ENCODE measurements at places on chromosomes 2 and 18.

DNA sequence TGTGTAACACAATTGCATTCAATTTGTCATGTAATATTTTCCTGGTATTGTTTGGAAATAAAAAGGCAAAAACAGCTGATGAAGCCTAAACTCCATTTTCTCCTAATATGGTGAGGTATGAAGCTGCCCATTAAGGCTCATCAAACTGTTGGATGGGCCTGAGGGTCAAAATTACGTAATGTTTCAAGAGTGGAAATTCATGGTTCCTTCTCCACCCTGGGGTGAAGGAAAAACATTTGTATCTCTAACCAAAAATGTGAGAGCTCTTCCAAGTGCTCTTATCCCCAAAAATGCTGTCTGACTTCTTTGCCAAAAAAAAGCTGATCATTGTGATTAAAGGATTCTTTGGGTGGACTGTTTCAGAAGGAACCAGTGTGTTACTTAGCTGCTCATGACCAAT lies 91.8 kb downstream of the ARHGAP28 start:
- DNase-seq: no peak

GRCh38 chr2:66390811-66391210 lies 44.1 kb upstream of the MEIS1 start:
- DNase-seq: no peak

DNA sequence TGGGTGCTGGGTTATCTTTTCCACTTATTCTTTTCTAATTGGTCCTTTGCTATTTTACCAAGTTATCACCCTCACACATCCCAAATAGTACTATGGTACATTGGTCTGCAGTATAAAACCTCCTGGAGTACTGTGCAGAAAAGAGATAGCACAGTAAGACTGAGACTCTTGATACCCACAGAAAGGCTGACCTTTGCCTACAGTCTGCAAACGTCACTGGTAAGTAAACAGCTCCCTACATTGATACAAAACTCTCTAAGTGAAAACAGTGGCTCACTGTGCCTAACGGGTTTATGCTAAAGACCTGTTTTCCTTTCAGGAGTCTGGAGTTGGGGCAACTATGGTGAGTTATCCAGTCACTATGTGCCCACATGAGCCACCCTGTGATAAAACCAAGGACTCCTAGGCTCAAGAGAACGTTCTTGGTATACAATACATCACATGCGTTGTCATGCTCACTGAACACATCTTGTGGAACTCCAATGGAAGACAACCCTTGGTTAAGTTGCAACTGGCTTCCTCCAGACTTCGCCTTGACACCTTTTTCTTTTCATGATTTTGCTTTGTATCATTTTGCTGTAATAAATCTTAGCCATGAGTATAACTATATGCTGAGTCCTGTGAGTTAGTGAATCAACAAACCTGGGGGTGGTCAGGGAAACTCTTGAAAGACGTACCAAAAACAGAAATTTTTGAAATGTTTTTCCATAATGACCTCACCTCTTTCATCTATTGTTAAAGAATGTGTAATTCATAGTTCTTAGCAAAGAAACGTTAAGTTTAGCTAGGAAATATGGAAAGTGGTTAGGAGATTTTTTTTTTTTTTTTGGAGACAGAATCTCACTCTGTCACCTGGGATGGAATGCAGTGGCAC lies 104.9 kb downstream of the C2orf74 start:
- no peak for DNase-seq

DNA sequence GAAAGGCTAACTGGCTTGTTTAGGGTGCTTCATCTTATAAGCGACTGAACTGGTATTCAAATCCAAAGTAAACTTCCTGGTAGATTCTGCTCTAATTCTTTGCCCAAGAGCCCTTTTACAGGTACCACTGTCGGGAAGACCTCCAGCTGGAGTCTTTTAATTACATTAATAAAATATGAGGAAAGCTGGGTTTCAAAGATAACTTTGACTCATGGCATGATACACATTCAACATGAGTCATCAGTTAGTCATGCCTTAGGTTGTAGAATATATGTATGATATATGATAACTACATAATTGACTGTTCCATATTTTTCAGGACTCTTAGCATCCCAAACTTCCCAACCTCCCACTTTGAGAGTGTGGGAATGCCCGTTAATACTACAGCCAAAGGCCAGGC lies 32.3 kb downstream of the ZCCHC2 start:
- no peak for DNase-seq

- DNase-seq: no peak
Measured at GRCh38 chr18:44792456-44793061, 111.9 kb downstream of the SETBP1 start.

DNA sequence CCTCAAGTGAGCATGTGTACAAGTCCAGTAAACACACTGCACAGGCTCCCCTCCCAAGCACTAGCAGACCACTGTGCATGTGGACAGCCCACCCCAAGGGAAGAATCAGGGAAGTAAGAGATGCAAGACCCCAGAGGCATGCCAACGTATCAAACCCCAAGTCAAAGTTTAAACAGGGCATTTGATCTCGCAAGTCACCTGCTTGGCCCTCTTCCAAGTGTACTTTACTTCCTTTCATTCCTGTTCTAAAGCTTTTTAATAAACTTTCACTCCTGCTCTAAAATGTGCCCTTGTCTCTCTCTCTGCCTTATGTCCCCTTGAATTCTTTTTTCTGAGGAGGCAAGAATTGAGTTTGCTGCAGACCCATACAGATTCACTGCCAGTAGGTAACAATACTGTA lies 201.2 kb upstream of the PARD3B start:
- DNase-seq: no peak

DNA sequence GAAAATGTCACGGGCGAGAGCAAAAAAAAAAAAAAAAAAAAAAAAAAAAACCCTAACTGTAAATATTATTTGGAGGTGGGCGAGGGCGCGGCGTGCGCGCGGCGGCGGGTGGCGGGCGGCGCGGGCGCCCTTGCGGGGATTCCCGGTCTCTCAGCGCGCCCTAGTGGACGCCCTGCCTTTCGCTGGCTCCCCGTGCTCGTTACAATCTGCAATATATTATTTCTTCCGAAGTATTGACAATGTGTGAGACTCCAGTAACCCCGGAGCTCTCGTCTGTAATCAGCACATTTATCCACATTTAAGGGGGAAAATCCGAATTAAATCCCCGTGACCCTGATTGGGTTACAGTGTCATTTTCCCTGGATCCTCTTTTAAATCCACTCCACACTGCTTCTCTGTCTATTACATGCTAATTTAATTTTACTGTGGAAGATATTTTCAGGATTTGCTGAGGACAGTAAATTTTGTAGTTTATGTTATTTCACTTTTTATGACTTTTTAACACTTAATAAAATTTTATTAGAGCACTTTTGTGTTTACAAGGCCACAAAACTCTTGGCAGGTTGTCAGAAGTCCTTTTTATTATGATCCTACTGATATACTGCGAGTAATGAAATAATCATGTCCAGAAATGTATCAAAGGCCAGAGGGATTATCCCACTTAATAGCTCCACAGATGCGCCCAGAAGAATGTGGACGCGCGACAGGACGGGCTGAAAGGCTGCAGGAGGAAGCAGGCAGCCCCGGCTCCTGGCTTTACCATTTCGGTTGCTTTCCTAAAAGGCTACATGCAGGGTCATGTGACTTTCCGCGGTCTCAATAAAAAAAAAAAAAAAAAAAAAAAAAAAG lies 369.1 kb downstream of the MTX2 start:
- peak; percentile 51 for DNase-seq

GRCh38 chr18:11005528-11005927 lies 143.8 kb downstream of the PIEZO2 start:
- no peak for DNase-seq

DNA sequence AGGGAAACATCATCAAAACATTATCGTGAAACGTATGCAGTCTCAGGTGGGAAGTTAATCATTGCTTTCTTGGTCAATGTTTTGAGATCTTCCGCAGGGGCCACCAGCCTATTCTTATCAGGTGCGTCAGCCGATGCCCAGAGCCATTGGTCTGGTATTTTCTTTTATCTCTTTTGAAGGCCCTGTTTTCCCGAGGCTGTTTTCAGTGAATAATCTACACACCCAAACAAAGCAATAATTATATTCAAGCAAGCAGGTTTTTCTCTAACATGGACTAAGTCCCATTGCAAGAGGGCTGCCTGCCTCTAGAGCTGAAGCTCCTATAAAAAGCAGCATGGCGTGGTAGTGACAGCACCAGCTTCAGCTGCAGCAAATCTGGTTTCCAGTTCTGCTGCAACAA lies 430.0 kb upstream of the ID2 start:
- no peak for DNase-seq

GRCh38 chr2:117614823-117615534 lies 199.5 kb upstream of the DDX18 start:
- DNase-seq: no peak

DNA sequence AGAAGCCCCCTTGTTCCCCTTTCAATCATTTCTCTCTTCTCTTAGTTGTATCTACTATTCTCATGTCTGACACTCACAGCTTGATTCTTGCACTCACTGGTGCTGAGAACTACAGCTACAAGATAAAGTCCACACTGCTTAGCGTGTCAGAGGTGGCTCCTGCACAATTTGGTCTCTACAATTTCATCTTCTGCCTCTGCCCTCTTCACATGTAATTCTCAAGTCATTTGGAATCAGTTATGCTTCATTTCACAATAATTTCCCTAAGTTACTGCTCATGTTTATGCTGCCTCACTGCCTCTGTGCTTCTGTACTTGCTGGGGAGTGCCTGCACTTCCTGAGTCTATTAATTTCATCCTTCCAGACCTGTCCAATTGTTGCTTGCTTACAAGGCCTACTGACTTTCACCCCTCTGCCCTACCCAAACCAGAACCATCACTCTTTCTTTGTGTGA lies 11.6 kb upstream of the NAB1 start:
- DNase-seq: no peak

- DNase-seq: no peak
Measured at GRCh38 chr2:11404376-11405073, 60.1 kb upstream of the ROCK2 start.

GRCh38 chr2:159195697-159196096 lies 90.8 kb downstream of the WDSUB1 start:
- DNase-seq: peak; percentile 40

DNA sequence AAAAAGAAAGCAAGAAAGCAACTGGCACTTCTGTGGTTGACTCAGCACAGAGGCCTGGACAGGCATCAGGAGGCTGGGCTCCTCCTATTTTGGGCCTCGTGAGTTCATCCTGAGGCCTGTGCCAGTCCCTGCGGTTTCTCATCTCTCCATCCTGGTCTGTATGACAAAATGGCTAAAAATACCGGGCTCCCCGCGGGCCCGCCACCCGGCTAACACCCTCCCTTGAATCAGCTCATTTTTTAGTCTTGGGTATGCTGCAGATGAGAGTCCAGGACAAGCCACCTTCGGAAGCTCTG lies 62.3 kb upstream of the YWHAQ start:
- DNase-seq: no peak
